ENCODE measurements at places on chromosomes 4 and X. TPM values are rescaled to one million over a fixed set of nuclear protein-coding genes. Genes with fewer than 3 reads are reported as not detected.

The RNF128 gene
- not detected for total RNA-seq

The SSX4B gene
- total RNA-seq = 0.27 TPM

- no peak for ATAC-seq
These were observed 199.0 kb downstream of the BANK1 start for GRCh38 chr4:101989551-101989950.

The C4orf51 gene
- not detected for total RNA-seq

DNA sequence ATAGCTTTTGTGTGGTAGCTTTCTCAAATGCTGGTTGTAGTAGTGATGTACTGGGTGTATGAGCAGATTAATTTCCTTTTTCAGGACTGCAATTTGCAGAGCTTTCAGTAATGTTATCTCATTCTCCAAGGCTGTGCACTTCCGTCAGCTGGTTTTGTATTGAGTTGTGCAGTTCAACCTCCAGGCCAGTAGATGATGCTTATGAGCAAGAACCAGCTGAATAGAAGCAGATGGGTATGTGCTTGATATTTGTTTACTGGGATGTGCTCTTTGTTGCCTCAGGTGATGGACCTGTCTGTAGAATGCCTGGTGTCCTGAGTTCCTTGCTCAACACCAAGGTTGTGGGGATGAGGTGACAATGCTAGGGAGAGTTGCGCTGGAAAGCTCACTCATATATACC lies 462.8 kb downstream of the PCDH18 start:
- no peak for ATAC-seq

- no peak for ATAC-seq
These were observed 49.9 kb upstream of the SLC4A4 start for GRCh38 chr4:71288875-71289274.

Data from gastroesophageal sphincter (tissue), 4 donors.